ENCODE measurements at places on chromosomes 7 and 10.

GRCh38 chr7:33733870-33734650, 171.3 kb upstream of the BMPER start:
- no peak for DNase-seq

DNA sequence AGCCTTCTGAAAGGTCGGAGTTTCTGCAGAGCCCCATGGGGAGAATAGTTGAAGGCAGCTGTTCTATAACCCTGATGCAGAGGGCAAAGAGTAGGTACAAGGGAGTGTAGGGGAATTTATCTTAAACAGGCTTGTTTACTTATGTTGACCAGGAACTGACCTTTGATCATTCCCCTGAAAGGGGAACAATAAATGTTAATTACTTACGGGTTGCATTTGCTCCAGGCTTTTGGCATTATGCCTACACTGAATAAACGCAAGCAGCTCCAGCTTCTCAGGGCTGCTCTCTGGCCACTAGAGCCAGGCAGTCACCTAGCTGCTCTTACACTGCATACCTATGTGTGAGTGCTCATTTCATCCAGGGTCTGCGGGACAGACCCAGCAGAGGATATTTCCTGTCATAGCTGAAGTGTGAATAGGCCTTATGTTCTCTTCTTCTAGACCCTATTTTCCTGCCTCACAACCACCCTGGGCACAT, 26.9 kb upstream of the ABCA13 start:
- DNase-seq, result no peak

- no peak for DNase-seq
Measured at GRCh38 chr10:10847387-10847786, 170.3 kb upstream of the CELF2 start.

DNA sequence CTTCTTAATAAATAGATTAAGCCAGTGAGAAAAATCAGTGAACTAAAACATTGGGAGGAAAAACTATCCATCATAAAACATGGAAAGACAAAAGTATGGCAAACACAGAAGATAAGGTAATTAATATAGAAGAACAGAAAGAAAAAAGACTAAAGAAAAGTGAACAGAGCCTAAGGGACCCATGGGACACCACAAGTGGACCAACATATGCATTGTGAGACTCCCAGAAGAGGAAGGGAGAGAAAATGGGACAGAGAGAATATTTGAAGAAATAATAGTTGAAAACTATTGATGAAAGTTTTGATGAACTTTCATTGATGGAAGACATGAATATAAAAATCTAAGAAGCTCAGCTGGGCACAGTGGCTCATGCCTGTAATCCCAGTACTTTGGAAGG, 71.3 kb downstream of the ZNF783 start:
- DNase-seq, result no peak

DNA sequence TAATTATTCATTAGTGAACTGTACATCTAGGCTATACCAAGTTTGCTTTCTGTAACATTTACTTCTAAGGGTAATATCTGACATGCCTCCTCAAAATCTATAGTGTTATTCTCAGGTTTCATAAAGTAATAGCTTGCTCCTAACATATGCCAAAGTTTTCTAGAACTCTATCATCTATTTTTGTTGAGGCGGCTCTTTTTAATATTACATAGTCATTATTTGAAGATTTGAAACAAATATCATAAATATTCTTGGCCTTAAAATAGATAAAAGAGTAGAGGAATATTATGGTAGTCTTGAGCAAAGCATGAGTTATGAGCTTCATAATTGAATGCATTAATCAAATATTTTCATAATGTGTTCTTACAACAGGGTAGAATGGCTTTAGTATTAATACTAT, 327.2 kb upstream of the KCND2 start:
- DNase-seq, result no peak

DNA sequence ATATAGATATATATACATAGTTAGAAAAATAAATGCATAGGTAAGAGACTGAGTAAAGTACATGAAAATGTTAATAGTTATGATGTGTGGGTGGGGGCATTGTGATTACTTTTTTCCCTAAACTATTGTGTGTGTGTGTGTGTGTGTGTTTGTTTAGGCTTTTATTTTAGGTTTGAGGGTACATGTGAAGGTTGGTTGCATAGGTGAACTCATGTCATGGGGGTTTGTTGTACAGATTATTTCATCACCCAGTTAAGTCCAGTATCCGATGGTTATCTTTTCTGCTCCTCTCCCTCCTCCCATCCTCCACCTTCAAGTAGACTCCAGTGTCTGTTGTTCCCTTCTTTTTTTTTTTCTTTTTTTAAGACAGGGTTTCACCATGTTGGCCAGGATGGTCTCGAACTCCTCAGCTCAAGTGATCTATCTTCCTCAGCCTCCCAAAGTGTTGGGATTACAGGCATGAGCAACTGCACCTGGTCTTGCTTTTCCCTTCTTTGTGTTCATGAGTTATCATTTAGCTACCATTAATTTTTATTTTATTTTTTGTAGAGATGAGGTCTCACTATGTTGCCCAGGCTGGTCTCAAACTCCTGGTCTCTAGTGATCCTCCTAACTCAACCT, 1.9 kb upstream of the RUFY2 start:
- DNase-seq, result no peak

DNA sequence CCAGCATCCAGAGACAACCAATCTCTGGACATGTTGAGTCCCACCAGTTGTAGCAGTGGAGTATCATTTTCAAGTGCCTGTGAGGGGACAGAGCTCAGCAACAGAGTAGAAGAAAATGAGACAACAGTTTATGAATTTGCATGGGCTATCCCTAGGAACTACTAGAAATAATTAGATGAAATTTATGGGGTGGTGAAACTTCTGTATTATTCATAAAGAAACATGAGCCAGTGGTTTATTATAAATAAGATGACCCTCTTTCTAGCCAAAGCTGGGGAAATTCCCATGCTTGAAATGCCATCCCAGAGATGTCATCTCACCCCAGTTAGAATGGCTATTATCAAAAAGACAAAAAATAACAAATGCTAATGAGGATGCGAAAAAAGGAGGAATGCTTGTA, 55.1 kb upstream of the ITGB8 start:
- no peak for DNase-seq

DNA sequence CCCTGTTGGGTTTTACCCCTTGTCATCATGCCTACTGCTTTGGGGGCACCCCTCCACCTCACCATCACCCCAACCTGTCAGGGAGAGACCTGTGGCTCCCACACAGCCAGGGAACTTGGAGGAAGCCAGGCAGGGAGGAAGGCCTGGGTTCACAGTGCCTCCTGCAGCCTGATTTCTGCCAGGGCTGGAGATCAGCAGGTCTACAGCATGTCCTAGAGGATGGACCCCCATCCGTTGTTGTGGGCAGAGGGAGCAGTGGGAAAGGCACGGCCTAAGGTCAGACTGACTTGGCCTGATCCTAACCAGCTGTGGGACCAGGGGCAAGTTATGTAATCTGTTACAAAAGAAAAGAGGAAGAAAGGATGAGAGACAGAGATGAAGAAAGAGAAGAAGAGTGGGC, 28.2 kb downstream of the ZCCHC24 start:
- DNase-seq, result no peak

DNA sequence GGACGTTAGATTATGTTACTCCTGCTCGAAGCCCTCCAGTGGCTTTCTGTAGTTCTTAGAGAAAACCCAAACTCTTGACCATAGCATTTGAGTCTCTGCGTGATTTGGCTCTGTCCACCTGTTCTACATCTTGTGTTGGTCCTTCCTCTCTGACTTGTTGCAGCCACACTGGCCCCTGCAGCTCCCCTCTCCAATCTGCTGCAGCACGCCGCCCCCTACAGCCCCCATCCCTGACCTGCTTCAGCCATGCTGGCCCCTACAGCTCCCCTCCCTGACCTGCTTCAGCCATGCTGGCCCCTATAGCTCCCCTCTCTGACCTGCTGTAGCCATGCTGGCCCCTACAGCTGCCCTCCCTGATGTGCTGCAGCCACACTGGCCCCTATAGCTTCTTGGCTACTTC, 29.2 kb downstream of the TRRAP start:
- no peak for DNase-seq

- no peak for DNase-seq
Measured at GRCh38 chr10:24920907-24921881, 31.2 kb downstream of the PRTFDC1 start.

DNA sequence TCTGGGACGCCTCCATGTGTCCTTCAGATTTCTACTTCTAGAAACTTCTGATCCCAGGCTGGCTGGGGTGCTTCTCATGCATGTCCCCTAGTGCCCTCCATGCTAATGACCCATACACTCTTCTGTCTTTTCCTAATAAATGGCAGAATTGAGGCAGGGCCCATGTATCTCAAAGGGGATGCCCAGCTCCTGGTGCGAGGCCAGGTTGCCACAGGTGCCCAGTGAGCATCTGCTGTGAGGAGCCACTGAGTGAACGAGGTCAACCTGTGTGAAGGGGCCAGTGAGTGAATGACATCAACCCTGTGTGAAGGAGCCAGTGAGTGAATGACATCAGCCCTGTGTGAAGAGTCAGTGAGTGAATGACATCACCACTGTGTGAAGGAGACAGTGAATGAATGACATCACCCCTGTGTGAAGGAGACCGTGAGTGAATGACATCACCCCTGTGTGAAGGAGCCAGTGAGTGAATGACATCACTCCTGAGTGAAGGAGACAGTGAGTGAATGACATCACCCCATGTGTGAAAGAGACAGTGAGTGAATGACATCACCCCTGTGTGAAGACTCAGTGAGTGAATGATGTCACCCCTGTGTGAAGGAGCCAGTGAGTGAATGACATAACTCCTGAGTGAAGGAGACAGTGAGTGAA, 478.9 kb downstream of the PTPRN2 start:
- DNase-seq, result no peak

DNA sequence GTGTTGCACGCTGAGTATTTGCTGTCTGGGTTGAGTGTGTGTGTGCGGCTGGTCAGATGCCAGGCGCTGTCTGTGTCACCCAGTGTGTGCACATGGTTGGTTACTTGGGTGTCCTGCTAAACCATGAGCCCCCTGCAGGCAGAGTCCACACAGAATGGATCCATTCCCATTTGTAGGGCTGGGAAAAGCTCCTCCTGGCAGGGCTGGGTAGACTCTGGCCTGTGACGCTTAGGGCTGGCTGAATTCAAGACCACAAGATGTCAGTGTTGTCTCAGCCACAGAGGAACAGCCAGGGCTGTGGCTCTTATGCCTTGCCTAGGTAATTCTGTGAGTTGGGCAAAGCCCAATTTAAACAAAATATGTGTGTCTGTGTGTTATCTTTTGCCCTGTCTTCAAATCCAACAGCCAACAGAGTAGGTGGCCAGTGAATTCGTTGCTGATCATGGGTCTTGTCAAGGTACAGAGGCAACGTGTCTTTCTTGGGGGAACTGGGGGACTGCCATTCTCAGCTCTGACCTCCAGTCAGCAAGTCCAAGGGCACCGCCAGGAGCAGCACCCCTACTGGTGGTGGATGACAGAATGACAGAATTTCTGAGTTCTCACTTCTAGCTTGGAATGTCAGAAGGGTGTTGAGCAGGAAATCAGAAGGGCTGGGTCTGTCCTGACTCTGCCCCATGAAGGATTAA, 285.1 kb downstream of the CCSER2 start:
- peak; percentile 37 for DNase-seq

DNA sequence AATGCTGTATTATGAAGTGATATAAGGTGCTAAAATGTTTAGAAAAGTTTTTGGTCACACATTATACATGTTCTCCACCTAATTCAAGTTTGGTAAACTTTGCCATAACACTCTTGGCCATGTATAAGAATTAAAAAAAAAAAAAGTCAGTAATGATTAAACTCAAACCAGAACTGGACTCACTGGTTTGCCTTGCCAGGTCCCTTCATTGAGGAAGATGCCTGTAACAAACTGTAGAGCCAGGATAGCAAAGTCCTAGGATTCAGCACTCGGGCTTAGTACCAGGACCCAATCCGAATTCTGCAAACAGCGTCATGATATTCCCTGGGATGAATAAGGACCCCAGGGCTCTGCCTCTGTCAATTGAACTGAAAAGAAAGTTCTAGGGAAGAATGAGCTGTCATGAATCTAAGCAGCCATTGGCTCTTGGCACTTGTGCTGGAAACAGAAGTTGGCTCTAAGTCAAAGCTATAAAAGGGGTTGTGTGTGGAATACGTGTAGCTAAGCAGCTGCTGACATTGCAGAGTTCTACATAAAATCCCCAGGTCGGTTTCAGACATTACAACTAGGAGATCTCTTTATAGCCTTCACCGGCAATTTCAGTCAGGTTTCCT, 216.9 kb downstream of the C7orf25 start:
- DNase-seq, result no peak

- no peak for DNase-seq
Measured at GRCh38 chr10:116450861-116451260, 23.2 kb downstream of the PNLIPRP3 start.

GRCh38 chr7:17098515-17098914, 199.9 kb upstream of the AHR start:
- no peak for DNase-seq

DNA sequence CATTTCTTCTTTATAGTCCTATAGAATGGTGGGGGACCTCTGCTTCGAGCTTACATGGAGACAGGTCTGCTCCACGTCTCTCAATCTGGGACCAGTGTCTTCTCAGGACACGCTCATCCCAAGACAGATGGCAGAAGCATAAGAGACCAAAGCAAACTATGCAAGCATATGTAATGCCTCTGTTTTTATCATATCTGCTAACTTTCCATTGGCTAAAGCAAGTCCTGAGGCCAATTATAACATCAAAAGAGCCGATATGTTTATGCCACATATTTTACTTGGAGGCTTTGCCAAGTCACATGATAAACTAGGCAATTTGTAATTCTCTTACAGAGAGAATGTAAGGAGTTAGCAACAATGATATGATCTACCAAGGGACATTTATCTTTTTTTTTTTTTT, 102.6 kb upstream of the NRBF2 start:
- no peak for DNase-seq

- no peak for DNase-seq
Measured at GRCh38 chr7:154651501-154651900, 351.4 kb downstream of the PAXIP1 start.

DNA sequence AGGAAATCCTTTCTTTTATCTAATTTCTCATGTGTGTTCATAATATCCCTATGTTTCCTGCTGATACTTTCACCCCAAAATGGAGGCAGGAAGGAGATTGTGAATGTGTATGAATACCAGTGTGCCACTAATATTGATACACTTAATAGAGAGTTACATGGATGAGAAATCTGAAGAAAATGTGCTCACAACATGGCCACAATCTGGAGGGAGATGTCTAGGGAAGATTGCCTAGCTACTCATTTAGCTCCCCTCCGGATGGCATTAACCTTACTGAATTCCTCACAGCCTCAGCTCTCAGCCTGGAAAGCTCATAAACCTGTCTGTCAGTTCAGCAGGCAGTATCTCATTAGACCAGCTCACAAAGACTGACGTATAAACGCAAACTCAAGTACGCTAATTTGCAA, 23.4 kb upstream of the DMTF1 start:
- no peak for DNase-seq

- DNase-seq, result no peak
Measured at GRCh38 chr10:79072994-79073645, 4.4 kb downstream of the ZMIZ1 start.

GRCh38 chr7:33639552-33640197, 265.7 kb upstream of the BMPER start:
- DNase-seq, result no peak

Data from neural crest cell (in vitro differentiated cells).